Lung (tissue), 17 donors: ENCODE measurements at places on chromosomes 5 and 9.

- no peak for DNase-seq
- no peak overlapping the region for H3K4me3 ChIP-seq
- peaks cover 19% of the 10 kb centered on the region for H3K4me1 ChIP-seq
- no peak overlapping the region for H3K27ac ChIP-seq
- no peaks in the 10 kb centered on the region for H3K27me3 ChIP-seq
Observed at GRCh38 chr5:33973271-33973670, 11.2 kb downstream of the SLC45A2 start.

GRCh38 chr9:133532937-133533668, 1.4 kb upstream of the ADAMTSL2 start:
- H3K27ac ChIP-seq = no peak overlapping the region
- peaks cover under 1% of the 10 kb centered on the region for H3K4me1 ChIP-seq
- no peaks in the 10 kb centered on the region for H3K36me3 ChIP-seq
- no peak overlapping the region for H3K4me3 ChIP-seq

DNA sequence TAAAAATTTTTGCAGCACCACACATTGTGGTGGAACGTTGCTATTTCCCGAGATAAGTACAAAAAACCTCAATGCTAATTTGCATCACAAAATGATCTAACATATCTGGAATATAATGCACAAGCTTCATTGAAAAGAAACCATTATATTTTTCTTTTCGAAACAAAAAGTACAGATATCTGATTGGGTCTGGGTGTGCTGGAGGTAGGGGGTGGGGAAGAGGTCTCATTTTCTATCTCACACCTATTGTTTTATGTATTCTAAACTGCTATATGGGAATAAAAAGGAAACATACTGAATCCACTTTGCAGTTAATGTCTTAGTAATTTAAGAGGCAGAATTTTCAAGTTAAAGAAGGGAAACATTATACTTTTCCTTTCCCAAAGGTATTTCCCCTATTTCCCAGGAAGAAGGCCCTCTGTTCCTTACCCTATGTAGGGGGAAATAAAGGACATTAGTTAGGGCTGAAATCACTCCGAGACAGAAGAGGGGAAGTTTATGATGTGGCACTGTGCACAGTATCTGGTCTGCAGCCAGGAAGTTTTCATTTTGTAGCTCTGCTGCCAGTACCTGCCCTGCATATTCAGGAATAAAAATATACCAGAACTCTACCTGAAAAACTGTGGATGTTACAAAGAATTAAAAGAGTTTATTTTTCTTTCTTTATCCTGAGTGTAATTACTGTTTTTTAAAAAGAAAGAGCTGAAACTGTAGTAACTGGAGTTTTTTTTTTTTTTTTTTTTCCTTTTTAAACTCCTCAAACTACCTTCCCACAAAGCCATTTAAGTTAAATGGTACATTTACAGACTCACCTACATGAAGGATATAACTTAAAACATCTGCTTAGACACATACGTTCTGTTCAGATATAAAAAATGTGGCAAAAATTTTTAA, 7.4 kb downstream of the MEF2C start:
- no peak overlapping the region for H3K27ac ChIP-seq
- H3K4me1 ChIP-seq = no peaks in the 10 kb centered on the region
- H3K27me3 ChIP-seq = no peaks in the 10 kb centered on the region
- DNase-seq = no peak

GRCh38 chr5:55370291-55370925, 62.6 kb downstream of the MTREX start:
- no peak overlapping the region for H3K4me3 ChIP-seq
- no peak overlapping the region for H3K27ac ChIP-seq
- DNase-seq = no peak
- H3K36me3 ChIP-seq = peaks cover 6% of the 10 kb centered on the region
